ENCODE measurements at places on chromosomes 3 and 15.

- DNase-seq: no peak
Measured at GRCh38 chr15:47384776-47385175, 332.5 kb upstream of the SEMA6D start.

GRCh38 chr15:97177151-97177577 is 783.3 kb upstream of the ARRDC4 start:
- no peak for DNase-seq

- no peak for DNase-seq
Measured at GRCh38 chr3:106290304-106290997, 421.6 kb upstream of the CBLB start.

DNA sequence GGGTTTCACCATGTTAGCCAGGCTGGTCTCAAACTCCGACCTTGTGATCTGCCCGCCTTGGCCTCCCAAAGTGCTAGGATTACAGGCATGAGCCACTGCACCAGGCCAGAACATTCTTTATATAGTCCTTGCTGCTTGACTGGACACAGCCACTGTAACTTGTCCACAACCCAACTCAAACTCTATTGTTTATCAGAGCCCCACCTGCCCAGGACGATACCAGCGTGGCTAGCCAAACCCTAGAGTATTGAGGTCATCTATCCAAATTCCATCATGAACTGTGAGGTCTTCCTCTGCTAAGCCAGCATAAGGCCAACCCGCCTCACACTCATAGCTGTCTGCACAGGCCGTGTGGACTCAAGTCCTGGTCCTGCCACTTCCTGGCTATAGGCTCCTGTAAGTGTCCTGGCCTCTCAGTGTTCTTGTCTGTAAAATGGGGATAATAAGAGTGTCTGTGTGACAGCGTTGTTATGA is 63.9 kb downstream of the DAPK2 start:
- DNase-seq: no peak

- DNase-seq: peak; percentile 15
Measured at GRCh38 chr3:141959589-141960554, 83.4 kb downstream of the ATP1B3 start.

Measured in HFF-Myc (cell line).